ENCODE measurements at places on chromosomes 6 and 20. TPM values are rescaled to one million over a fixed set of nuclear protein-coding genes. Genes with fewer than 3 reads are reported as not detected.

GRCh38 chr6:149766156-149766769, 16.7 kb downstream of the PCMT1 start:
- no peak for DNase-seq

DNA sequence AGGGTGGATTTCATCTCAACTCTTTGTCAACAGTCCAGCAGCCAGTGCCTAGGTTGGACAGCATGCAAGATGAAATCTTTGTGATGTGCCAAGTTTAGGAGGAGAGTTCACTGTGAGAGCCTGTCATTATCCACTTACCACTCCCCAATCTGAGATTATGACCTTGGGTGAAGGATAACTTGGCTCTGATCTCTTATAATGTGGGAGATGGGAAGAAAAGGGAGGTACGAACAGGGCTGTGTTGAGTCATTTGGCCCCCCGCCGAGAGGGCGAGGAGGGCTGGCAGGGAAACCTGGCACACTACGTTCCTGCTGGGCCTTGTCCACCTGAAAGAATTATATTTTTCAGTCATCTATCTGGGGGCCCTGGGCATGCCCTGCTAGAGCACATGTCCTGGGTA, 35.8 kb downstream of the LAMA4 start:
- DNase-seq: no peak

DNA sequence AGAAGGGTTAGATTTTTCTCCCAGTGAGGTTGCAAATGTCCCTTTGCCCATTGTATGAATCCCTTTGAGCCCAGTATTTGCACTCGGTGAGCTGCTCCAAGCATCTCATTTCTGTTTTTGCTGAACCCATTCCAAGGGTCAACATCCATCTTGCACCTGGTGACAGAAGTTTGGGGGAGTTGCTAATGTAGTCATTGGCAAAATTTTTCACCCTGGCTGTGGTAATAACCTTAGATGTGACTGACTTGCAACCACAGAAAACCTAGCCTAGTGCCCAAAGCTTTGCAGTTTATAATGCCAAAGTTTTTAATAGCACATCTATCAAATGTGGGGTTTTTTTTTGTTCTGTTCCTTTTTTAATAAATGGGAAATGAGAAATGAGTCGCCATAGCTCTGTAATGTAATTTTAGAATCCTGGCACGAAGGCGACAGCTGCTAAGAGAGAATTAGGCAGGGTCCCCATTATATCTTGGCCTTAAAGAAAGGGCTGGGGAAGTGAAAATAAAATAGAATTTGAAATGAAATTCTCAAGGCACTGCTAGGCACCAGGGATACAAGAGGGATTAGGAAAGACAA, 682.8 kb downstream of the KIF16B start:
- no peak for DNase-seq

DNA sequence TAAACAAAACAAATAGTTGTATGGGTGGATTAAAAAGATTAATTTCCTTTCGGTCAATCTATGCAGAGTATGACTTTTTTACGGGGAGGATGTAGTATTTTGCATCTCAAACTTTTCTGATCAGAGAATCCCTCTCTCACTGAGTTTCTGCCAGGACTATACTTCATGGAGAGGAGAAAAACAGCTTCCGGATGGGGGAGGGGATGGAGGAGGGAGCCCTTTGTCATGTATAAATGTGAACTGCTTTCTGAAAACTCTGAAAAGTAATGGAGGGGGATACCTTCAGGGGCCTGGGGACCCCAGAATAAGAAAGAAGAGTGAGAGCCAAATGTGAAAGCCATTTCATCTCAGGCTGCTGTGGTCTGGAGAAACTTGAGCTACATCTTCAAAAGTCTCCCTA, 173.1 kb upstream of the KCNK16 start:
- no peak for DNase-seq

- peak; percentile 16 for DNase-seq
Measured at GRCh38 chr6:77466055-77466450, 2.8 kb upstream of the HTR1B start.

Gene ABHD16B
- total RNA-seq: not detected

Gene GPR6
- total RNA-seq: not detected

Gene SLCO4A1
- 1.4 TPM for total RNA-seq

All from naive thymus-derived CD8-positive, alpha-beta T cell (primary cell).